Activated CD8-positive, alpha-beta memory T cell treated with anti-CD3 and anti-CD28 coated beads for 1 hour (primary cell): ENCODE measurements at places on chromosomes 1 and 21.

DNA sequence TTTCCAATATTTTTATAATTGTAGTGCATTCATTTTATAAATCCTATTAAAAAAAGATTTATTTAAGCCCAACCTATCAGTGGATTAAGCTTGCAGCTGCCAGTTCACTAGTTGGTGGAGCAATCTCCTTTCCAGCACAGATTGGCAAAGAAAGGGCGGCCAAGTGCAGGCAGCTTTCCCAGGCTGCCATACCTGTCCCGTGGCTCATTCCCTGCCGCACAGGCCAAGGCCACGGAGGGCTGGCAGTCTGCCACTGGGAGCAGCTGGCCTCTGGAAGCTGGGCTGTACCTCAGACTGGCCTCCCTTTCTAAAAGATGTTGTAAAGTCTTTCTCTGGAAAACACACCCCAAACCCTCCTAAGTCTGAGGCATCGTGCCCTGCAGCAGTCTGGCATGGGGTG is 74.2 kb downstream of the SIM2 start:
- DNase-seq = no peak

DNA sequence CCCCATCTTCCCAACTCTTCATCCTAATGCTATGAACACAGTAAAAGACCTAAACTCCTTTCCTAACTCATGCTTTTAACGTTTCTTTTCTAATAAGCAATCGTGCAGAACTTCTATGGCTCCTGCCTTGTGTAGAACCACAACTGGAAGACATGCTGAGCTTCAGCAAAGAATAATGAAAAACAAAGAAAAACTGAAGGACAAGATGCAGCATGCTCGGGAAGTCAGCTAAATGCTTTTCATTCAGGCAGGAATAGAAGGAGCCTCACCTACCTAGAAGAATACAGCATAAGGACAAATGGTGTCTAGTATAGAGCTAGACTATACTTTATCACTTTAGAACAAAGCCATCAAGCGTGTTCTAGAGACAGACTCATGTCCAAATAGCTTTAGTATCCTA is 45.9 kb downstream of the LUZP1 start:
- no peak for DNase-seq

- DNase-seq = no peak
Measured at GRCh38 chr1:89351597-89352311, 12.1 kb upstream of the GBP6 start.

DNA sequence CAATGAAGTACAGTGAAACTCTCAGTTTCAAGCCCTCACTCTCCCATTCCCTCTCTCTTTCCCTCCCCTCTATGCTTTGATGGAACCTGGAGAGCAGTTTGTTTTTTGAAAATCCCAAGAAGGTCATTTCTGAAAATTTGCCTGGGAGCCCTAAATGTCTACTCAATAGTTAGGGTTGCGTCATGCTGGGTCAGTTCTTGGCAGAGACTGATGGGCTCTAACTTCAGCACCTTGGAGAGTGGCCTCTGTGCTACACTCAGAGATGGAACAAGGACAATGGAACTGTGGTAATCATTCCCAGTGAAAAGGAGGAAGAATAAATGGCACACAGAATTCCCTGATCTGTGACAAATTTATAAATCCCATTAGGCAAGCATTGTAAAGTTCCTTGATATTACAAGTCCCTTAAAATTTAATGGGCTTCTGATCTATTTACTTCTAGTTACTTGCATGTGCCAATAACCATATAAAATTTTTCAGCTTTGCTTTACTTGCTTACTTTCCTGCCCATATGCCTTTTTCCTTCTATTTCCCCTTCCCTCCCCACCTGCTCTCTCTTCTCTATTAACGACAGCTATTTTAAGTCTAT is 182.9 kb upstream of the KCND3 start:
- no peak for DNase-seq

DNA sequence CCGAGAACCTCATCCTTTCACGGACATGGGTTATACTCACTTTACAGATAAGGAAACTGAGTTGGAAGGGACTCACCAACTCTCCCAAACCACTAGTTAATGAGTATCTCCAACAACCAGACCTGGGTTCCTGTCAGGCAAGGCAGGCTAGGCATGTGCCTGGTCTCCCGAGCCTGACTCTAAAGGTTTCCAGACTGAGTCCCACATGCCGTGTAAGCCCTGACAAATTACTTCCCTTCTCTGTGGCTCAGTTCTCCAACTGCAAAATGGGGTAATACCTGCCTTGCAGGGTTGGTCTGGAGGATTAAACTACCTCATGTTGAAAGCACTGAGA is 34.3 kb downstream of the SSBP3 start:
- no peak for DNase-seq
